ENCODE measurements at places on chromosomes 4 and X.
A peak's percentile ranks its signal among the peaks of the same experiment; 100 is the strongest.

GRCh38 chr4:40550948-40551462 is 78.7 kb downstream of the RBM47 start:
- DNase-seq, result no peak
- H3K4me3 ChIP-seq, result peak overlapping the region; percentile 29
- no peaks in the 10 kb centered on the region for H3K27me3 ChIP-seq
- no peaks in the 10 kb centered on the region for H3K36me3 ChIP-seq

DNA sequence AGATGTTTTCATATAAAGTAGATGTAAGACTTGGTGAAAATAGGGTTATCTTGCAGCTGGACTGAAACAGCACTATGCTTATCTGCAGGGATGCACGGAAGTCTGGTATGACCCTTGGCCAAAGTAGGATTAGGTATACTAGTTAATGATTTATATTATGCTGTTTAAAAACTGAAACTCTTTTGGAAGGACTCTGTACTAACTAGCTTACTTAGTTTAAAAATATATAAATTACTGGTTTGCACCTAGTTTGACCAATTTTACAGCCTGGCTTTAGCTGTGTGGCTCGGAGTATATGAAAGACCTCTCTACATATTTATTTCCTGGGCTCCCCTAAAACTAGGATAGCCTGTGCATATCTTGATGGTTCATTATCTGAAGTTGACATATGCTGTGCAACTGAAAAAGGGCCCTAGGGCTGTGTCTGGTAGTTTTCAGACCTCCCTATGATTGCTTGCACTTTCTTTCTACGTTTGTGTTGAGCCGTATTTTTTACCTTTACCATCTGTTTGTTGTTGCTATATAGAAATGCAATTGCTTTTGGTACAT is 89.2 kb downstream of the TMEM144 start:
- DNase-seq, result no peak
- H3K36me3 ChIP-seq, result no peaks in the 10 kb centered on the region
- H3K27ac ChIP-seq, result no peak overlapping the region
- no peaks in the 10 kb centered on the region for H3K4me1 ChIP-seq
- H3K27me3 ChIP-seq, result no peaks in the 10 kb centered on the region

GRCh38 chr4:158840131-158840530 is 71.3 kb downstream of the FNIP2 start:
- no peaks in the 10 kb centered on the region for H3K4me1 ChIP-seq
- H3K36me3 ChIP-seq, result peaks cover 18% of the 10 kb centered on the region
- no peak overlapping the region for H3K27ac ChIP-seq
- H3K27me3 ChIP-seq, result no peaks in the 10 kb centered on the region

DNA sequence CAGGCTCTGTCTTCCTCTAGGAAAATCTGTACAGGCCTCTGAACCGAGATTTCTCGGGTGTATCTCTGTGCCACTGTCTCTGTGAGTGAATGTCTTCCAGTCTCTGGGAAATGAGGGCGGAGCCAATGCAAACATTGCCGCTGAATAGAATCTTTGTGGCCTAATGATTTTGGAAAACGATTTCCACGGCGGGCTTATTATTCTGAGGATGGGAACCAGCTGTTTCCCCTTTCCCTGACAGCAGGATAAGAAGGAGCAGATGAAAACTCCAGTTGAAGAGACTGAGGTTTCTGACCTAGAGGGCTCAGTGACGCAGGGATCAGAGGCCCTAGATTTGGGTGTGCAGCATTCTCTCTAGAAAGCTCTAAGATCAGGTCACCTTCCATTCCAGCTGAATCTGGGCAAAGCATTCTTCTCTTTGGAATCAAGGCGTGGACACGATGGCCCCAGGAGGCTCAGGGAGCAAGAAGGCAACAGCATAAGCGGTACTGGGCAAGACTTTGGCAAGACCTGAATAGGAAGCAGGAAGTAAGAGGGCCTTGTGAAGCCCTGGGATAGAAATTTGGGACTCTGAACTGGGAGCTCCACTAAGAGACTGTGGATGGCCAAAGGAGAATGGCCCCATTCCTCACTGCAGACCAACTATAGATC is 47.3 kb downstream of the PJA1 start:
- H3K36me3 ChIP-seq, result no peaks in the 10 kb centered on the region
- H3K27ac ChIP-seq, result no peak overlapping the region
- no peak overlapping the region for H3K4me3 ChIP-seq
- no peak for DNase-seq
- no peaks in the 10 kb centered on the region for H3K27me3 ChIP-seq

DNA sequence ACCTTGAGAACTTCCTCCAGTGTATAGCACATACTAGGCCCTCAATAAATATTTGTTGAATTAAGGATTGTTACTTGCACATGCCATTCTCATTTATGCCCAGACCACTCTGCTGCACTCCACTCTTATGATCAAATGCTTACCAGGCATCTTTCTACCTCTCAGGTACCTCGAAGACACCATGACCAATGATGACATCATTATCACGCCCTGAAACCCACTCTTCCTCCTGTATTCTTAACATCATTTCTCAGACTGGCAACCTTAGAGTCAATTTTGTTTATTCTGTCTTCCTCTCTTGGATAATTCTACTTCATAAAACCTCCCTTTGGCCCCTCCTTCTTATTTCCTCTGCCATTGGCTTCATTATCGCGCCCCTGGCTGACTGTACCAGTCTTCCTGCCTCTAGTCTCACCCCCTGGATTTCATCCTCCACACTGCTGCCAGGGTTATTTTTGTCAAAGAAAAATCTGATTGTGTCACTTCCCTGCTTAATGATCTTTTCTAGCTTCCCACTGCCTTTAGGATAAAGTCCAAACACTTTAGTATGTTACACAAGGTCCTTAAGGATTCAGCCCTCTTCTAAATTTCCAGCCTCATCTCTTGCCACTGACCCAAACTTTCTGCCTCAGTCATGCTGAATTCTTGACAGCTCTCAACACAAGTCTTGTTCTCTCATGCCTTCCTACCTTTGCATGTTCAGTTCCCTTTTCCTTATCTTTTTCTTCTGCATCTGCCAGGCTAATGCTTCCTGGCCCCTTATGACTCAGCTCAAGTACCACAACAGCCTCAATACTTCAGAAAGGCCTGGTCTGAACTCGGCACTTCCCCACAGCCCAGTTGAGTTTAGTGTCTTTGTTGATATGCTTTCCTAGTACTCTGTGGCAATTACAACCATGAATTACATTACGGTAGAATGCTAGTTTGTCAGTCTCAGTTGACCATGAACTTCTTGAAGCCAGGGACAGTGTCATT is 45.8 kb downstream of the HDAC8 start:
- no peak for DNase-seq
- H3K4me3 ChIP-seq, result no peak overlapping the region
- H3K27me3 ChIP-seq, result no peaks in the 10 kb centered on the region
- H3K27ac ChIP-seq, result no peak overlapping the region

- H3K27ac ChIP-seq, result no peak overlapping the region
- H3K36me3 ChIP-seq, result no peaks in the 10 kb centered on the region
- no peak overlapping the region for H3K4me3 ChIP-seq
- H3K27me3 ChIP-seq, result no peaks in the 10 kb centered on the region
- no peaks in the 10 kb centered on the region for H3K4me1 ChIP-seq
Measured at GRCh38 chr4:176149680-176150355, 45.6 kb downstream of the SPATA4 start.

- H3K36me3 ChIP-seq, result no peaks in the 10 kb centered on the region
- no peak for DNase-seq
- no peaks in the 10 kb centered on the region for H3K27me3 ChIP-seq
- H3K4me3 ChIP-seq, result no peak overlapping the region
- no peaks in the 10 kb centered on the region for H3K4me1 ChIP-seq
- no peak overlapping the region for H3K27ac ChIP-seq
Measured at GRCh38 chrX:117510453-117510852, 606.2 kb downstream of the KLHL13 start.

- no peaks in the 10 kb centered on the region for H3K27me3 ChIP-seq
- H3K4me3 ChIP-seq, result no peak overlapping the region
- DNase-seq, result no peak
- no peaks in the 10 kb centered on the region for H3K36me3 ChIP-seq
- no peak overlapping the region for H3K27ac ChIP-seq
Measured at GRCh38 chr4:138707746-138708677, 307.6 kb upstream of the NOCT start.

GRCh38 chr4:3328814-3329663 is 36.2 kb downstream of the RGS12 start:
- H3K36me3 ChIP-seq, result no peaks in the 10 kb centered on the region
- H3K27me3 ChIP-seq, result no peaks in the 10 kb centered on the region
- H3K4me1 ChIP-seq, result peaks cover 4% of the 10 kb centered on the region
- no peak overlapping the region for H3K4me3 ChIP-seq
- H3K27ac ChIP-seq, result no peak overlapping the region
- DNase-seq, result no peak

DNA sequence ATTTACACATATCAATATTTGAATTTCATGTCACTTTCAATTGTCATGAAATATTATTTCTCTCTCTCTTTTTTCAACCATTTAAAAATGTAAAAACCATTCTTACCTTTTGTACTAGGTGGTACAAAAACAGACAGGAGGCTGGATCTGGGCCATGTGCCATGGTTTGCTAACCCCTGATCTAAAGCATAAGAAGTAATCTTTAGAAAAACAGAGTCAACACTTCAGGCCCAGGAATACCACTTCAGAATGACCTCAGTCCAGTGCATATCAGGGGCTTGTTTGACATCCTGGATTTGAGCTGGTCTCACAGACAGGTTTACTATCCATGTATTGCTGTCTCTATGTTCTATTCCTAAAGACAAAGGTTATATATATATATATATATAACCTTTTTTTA is 102.5 kb downstream of the DCHS2 start:
- no peak overlapping the region for H3K4me3 ChIP-seq
- H3K4me1 ChIP-seq, result no peaks in the 10 kb centered on the region
- H3K36me3 ChIP-seq, result no peaks in the 10 kb centered on the region
- no peaks in the 10 kb centered on the region for H3K27me3 ChIP-seq
- no peak overlapping the region for H3K27ac ChIP-seq

- DNase-seq, result no peak
- H3K27ac ChIP-seq, result peak overlapping the region; percentile 15
- no peaks in the 10 kb centered on the region for H3K36me3 ChIP-seq
- H3K27me3 ChIP-seq, result no peaks in the 10 kb centered on the region
- peaks cover 19% of the 10 kb centered on the region for H3K4me1 ChIP-seq
- H3K4me3 ChIP-seq, result no peak overlapping the region
Measured at GRCh38 chr4:123415977-123416376, 19.4 kb downstream of the SPRY1 start.

Data from upper lobe of left lung (tissue), 6 donors.